ENCODE measurements at places on chromosomes 16 and 17. TPM values are rescaled to one million over a fixed set of nuclear protein-coding genes. Genes with fewer than 3 reads are reported as not detected.

GRCh38 chr17:16415031-16415924, at the start of gene TRPV2:
Gene TRPV2, plus strand, starts transcription at chr17:16415571. Its CDS starts 2,098 bp downstream, at chr17:16417669.
- peak; percentile 22 for DNase-seq

- DNase-seq: peak; percentile 2
Measured at GRCh38 chr16:73268366-73268993, 220.6 kb upstream of the ZFHX3 start.

DNA sequence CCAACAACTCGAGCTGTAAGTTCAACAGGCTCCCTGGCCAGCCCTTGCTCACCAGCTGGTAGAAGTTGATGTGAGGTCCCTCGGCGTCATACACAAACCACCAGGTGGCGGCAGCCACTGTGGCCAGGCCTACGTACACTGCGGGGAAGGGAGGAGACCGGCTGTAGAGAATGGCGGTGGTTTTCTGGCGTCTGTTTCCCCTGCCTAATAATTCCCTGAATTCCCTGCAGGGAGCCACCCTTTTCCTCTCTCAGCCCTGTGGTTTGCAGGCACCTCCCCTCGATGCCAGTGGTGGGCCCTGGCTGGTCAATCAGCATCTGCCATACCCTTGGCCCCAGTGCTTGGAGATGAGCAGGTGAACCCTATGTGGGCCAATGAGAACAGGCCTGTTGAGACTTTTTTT, 18.9 kb upstream of the P2RX1 start:
- DNase-seq: peak; percentile 77

DNA sequence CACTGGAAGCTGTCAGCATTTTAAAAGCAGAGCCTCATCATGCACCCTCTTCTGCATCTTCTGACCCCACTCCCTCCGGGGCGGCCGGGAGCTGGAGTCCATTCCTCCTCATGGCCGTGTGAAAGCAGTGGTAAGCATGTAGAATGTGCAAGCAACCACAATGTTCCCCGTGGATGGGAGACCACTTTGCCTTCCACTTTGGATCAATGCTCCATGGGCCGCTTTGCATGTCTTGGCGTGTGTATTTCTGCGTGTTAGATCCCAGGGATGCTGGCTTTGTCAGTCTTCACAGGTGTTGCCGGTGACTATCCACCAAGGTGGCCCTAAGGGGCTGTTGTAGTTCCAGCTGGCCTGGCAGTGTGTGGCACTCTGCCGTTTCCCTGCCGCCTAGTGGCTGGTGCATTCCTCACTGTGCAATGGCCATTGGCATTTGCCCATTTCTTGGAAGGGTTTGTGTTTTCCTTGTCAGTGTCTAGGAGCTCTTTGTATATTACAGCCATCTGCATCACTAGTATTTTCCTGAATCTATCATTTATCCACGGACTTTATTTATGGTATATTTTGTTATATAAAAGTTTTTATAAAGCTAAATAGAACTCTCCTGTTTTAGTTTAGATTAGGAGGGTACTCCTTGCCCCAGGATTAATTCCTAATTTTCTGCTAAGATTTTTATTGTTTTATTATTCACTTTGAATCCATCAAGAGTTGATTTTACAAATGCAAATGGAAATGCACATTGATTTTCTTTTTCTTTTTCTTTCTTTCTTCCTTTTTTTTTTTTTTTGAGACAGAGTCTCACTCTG, 5.8 kb upstream of the ALDH3A1 start:
- DNase-seq: no peak

DNA sequence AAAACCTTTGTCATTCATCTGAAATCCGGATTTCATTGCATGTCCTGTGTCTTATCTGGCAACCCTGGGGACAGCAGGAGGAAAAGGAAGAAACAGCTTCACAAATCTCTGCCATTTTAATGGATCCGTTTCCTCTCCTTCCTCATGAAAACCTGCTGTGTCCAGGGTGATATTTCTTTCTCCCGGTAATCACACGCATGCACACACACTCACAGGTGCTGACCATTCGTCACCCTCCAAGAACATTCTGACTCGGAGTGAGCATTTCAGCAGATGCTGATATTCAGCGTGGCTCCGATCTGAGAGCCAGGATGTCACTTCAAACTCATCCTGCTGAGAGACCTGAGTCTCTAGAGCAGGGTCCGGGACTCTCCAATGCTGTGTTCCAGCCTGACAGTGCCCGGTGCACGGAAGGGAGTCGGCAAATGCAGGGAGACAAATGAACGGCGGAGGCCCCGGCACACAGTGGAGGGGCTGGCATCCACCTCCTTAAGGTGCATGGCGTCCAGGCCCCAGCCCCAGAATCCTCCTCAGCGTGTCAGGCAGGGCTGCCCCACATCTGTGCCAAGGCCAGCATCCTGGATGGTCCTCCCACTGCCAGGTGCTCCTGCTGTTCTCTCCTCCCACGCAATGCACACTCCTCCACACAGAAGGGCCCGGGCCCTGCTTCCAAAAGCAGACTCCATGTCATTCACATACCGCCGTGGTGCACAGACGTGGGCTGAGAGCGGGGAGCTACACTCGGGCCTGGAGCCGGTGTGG, 70.7 kb downstream of the RBFOX3 start:
- DNase-seq: no peak

KRTAP9-8 gene
- not detected for total RNA-seq
